Fibroblast of villous mesenchyme (primary cell): ENCODE measurements at places on chromosomes 5 and 9. TPM values are rescaled to one million over a fixed set of nuclear protein-coding genes. Genes with fewer than 3 reads are reported as not detected.

DNA sequence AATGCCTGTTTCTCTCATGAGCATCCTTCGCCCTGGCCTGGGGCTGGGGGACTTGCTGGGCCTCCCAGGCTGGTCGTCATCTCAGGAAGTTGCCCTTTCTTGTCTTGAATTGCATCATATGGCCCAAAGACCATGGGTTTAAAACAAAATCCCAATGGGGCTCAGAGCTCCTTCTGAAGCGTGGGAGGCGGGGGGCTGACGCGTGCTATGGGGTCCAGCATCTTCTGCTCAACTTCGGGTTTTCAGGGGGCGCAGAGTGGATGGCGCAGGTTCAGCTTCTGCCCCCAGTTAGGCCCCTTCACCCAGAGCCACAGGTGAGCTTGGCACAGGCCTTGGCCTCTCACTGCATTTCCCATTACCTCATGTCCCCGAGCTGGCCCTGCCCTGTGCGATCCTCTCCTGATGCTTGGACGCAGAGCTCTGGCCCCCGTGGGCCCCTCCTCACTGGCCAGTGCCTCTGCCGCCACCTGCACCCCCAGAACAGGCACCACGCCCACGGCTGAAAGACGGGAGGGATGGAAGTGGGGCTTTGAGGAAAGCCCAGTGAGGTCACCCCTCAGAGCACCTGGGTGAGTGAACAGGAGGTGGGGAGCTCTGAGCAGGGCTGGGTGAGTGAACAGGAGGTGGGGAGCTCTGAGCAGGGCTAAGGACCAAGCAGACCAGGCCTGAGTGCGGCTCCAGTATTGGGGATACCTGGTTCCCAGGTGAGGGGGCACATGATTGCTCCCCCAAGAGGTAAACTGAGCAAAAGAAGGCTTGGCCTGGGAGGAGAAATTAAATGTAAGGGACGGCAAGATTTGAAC is 56.0 kb downstream of the TRIP13 start:
- DNase-seq: no peak

- DNase-seq: no peak
Measured at GRCh38 chr9:31302620-31303418, 1081.6 kb upstream of the ACO1 start.

The FCN2 gene
- total RNA-seq: not detected in 2 replicates

The GFI1B gene
- total RNA-seq: under 0.01 and 0.32 TPM in 2 replicates

The ENTPD2 gene
- not detected in 2 replicates for total RNA-seq

The GPR21 gene
- 1.9 and 3.0 TPM in 2 replicates for total RNA-seq

The MYMK gene
- not detected in 2 replicates for total RNA-seq

DNA sequence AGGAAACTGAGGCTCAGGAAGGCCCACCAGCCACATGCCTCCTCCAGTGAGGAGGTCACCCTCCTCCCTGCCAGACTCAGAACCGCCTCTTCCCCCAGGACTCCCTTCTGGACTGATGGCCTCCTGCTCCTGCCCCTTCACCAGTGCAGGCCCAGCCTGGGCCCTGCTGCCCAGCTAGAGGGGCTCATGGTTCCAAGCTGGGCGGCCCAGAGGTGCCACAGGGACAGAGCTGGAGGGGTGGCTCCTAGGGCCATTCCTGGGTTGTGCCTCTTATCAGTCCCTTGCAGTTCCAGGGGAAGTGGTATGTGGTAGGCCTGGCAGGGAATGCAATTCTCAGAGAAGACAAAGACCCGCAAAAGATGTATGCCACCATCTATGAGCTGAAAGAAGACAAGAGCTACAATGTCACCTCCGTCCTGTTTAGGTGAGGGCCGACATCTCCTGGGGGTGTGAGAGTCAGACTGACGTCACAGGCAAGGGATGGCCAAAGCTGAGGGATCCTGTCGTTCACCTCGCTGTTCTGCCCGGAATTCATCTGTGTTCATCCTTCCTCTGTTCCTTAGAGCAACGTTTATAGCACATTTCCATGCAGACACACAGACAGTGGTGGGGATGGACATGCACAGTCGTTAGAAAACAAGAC is 819 bp downstream of the LCN2 start:
- no peak for DNase-seq

DNA sequence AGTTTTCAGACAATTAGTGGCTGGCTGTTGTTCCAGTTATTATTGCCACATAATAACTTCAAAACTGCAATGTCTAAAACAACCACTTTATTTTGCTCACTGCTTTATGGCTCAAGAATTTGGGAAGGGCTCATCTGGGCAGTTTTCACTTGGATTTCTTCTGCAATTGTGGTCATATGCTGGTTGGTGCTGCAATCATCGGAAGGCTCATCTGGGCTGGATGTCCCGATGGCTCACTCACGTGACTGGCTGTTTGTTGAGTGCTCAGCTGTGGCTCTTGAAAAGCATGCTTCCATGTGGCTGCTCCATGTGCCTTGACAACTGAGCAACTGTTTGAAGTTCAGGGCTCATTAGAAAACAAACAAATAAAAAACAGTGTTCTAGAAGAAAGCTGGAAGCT is 1032.5 kb downstream of the DTWD2 start:
- no peak for DNase-seq

The CCL27 gene
- not detected in 2 replicates for total RNA-seq

- no peak for DNase-seq
Measured at GRCh38 chr9:14156046-14156445, 157.9 kb downstream of the NFIB start.

The EIF4EBP3 gene
- 0.32 and 0.86 TPM in 2 replicates for total RNA-seq

The RPP25L gene
- total RNA-seq: 14.7 and 14.8 TPM in 2 replicates

DNA sequence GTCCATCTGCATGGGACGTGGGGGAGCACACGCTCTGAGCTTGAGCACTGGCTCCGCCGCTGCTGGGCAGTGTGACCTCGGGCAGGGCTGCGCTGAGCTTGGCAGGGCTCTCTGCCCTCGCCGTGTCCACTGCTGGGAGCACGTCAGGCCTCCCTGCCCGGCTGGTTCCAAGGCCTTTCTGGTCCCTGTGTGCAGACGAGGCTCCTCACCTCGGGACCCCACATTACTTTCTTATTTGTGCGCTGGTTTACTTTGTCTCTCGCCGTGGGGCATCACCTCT is 43.9 kb downstream of the RXRA start:
- DNase-seq: no peak

The IL3 gene
- total RNA-seq: not detected in 2 replicates

GRCh38 chr5:22079566-22079965 is 773.6 kb downstream of the CDH12 start:
- no peak for DNase-seq

GRCh38 chr5:140145818-140146522 is 20.2 kb downstream of the IGIP start:
- DNase-seq: peak; percentile 64

The AK8 gene
- total RNA-seq: 0.32 TPM in 1 of 2 replicates, not detected in the other
